ENCODE measurements at places on chromosomes 2 and 18.

DNA sequence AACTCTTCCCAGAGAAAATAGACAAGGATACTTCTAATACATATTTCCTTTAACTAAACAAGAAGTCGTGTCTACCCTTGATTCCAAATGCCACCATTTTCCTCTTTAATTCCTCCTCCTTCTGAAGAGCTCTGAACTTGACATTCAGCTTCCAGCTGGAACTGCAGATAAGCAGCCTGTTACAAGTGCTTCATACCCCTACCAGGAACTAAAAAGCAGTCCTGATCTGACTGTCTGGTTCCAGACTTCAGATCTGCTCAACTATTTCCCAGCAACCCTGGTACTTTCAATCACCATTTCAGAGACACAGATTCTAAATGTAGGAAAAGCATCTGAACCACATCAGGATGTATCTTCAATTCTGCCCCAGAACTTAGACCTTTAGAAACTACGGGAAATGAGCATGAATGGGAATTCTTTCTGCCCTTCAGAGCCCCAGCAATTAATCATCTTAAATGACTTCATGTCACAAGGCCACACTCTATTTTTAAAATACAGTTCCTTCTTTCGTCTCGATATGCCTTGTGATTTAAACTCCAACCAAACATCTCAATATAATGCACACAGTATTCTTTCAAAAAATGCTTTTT lies 159.5 kb downstream of the L3MBTL4 start:
- no peak for DNase-seq

- no peak for DNase-seq
Observed at GRCh38 chr18:8952174-8952573, 150.3 kb upstream of the NDUFV2 start.

- DNase-seq: no peak
Observed at GRCh38 chr2:174750923-174751441, 13.3 kb downstream of the CHRNA1 start.

GRCh38 chr18:61825386-61825785 lies 67.4 kb downstream of the RNF152 start:
- DNase-seq: no peak

DNA sequence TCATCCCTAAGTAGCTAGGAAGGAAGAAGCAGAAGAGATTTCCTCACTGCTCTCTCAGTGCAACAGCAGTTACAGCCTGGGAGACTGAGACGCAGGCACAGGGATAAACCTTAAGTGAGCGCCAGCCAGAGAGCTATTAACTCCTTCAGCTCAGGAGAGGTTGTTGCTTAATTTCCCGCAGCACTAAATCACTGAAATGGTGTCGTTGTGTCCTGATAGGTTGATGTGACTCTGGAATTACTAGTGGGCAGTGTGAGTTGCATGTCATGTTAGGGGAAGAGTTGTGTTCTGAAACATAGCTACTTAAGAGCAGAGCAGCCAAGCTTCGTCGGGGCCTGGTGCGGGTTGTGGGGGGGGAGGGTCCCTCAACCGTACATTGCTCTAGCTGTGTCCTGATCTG lies 225.8 kb downstream of the NAPG start:
- DNase-seq: no peak

DNA sequence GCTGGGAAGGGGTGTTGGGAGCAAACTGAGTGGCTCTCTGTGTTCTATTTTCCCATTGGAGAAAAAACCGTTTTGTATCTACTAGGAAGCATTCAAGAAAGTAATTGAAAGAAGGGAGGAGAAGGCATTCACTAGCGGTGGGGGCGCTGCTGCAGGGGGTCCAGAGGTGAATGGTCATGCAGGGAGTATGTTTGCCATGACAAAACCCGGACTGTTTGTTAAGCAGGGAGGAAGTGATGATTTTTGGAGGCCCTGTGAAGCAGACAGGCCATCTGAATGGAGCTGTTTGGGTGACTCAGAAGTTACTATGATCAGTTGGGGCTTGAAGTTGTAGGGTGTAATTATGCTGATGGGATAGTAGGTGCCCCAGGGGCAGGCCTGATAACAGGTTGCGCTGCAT lies 7.0 kb downstream of the TAF4B start:
- DNase-seq: no peak

DNA sequence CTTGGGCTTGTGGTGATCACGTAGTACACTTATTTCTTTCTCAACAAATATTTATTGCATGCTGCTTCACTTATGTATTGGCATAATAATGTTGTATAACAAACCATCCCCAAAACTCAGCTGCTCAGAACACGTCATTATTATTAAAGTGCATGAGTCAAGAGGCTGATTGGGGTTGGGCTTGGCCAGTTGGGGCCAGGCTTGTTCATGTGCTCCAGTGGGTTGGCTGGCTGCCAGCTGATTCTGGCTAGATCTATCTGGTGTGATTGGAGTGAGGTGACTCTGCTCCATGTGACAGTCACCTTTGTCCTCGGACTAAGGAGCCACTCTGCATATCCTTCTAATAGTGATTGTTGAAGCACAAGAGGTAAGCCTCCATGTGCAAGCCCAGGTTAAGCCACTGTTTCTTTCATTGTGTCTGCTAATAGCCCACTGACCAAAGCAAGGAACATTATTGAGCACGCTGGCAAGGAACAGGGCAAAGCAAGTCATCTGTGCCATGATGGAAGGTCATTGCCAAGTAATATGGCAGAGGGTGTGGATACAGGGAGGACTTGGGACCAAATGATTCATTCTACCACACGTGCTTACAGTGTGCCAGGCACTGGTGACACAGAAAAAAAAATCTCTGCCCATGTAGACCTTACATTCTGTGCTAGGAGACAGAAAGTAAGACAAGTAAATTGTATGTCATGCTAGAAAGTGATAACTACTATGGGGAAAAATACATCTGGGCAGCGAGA lies 63.3 kb upstream of the TMEM182 start:
- DNase-seq: no peak

- DNase-seq: no peak
Observed at GRCh38 chr2:118091140-118091478, 2.8 kb downstream of the INSIG2 start.

DNA sequence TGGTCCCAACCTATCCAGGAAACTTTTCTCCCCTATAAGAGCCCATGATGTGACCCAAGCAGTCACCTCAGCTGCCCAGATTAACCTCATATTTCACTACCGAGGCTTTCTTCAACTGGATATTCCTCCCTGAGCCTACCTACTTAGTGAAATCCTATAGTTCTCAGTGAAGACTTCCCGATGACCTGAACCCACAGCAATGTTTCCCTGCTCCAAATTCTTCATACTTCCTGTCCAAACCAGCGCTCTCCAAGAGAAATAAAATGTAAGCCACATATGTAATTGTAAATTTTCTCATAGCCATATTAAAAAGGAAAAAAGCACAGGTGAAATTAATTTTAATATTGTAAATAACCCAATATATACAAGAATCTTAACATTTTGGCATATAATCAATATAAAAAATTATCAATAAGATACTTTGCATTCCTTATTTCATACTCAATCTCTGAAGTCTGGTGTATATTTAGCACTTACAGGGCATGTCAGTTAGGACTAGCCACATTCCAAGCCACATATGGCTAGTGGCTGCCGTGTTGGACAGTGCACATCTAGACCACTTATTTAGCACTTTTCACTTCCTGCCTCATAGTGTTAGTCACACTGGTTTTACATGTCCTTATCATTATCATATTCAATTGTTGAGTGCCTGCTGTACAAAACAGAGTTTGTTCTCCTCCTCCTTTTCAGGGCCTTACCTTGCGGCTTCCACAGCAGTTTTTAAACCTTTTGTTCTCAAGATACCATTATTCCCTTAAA lies 1.9 kb upstream of the STAT4 start:
- no peak for DNase-seq

DNA sequence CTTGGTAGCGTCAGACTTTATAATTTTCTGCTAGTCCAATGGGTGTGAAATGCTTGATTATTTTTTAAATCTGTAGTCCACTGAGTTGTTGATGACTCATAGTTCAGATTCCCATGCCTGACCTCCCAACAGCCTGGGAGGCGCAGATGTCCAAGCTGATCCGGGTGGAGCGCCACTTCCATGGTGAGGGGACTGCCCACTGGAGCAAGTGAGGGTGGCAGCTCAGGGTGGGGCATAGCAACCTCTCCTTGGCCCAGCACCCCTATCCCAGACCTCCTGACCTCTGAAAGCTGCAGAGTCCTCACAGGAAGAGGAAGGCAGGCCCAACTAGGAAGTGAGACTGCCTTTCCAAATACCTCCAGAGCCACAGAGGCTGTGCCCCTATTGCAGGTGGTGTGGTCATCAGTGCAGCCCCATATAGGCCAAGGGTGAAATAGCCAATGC lies 4.4 kb downstream of the MAL start:
- no peak for DNase-seq

DNA sequence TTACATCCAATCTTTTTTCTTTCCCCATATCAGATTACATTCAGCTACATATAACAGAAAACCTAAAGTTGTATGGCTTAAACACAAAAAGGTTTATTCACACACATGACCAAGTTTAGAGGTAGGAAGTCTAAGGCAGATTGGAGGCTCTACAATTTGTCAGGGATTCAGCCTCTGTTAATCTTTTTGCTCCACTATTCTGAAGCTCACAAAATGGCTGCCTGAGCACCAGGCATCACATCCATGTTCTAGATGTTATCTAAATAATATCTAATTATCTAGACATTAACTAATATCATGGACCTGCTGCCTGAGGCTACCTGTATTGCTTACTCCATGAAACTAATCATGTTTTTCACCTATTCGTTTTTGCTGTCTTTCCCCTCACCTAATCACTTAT lies 23.7 kb upstream of the DSC2 start:
- DNase-seq: no peak

DNA sequence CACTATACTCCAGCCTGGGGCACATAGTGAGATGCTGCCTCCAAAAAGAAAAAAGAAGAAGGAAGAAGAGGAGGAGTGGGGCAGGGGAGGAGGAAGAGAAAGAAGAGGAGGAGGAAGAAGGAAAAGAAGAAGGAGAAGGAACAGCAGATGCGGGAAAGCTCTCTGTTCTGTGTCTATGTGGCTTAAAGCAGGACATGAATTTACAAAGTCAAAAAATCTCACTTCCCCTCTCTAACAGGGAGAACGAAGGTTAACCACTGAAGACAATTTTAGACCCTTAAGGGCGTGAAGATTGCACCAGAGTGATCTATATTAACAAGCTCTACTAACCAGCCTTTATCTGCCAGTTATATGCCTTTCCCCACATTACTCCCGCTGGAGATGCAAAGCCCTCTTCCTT lies 258.9 kb downstream of the METTL4 start:
- no peak for DNase-seq

- no peak for DNase-seq
Observed at GRCh38 chr2:108918156-108918874, 70.7 kb downstream of the EDAR start.

DNA sequence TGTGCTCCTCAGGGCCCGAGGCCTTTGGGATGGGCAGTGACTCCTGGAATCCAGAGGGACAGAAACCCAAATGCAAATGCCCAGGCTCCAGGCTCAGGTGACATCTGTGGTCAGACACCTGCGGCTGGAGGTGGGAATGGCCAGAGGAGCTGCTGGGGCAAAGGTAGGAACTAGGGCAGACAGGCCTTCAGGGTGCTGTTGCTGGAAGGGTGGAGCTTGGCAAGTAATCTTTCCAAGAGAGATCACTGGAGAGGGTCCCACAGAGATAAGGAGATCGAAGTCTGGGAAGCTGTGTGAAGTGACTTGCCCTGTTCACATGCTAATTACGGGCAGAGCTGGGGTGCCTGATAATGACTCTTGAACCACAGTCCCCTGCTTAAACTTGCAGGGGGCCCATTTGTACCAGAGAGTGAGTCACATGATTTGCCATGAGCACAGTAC lies 82.4 kb downstream of the ACAA2 start:
- DNase-seq: no peak

- DNase-seq: no peak
Observed at GRCh38 chr2:187180529-187180928, 267.5 kb downstream of the CALCRL start.

DNA sequence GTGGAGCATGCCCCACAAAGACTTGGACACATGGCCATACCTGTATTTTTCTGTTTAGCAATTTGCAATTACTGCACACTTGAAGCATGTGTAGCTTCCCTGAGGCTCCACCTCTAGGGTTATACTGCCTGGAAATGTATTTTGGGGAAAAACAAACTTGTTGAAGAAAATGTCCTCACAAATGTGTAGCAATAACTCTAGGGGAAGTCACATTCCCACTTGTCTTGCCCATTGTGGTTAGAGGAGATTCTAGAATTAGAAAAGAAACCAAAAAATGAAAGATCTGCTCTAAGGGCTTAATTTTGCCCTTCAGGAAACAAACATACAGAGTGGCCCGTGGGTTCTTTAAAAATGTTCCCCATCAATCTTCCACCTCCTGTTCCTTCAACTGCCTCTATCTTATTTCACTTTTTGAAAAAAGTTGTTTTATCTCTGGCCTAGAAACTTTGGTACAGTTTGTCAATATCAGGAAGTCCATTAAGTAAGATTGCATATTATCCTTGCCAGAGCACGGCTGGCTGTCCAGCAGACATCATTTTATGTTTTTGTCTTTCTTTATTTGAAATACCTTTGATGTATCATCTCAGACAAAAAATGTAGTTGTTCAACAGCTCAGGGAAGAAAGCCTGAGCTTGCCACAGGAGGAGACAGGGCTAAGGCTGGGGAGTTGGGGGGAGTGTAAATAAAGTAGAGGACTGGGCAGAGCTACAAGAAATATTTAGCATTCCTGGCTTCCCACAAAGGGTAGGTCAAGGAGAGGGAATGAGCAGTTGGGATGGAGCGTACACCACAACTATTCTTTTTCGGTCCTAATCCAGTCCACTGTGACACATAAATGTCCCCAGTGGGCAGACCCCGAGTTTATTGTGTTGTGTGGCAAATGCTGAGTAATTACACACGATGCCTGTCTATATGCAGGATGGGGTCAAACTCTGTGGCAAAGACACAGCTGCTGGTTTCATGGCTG lies 96.8 kb upstream of the CDC42EP3 start:
- DNase-seq: no peak

DNA sequence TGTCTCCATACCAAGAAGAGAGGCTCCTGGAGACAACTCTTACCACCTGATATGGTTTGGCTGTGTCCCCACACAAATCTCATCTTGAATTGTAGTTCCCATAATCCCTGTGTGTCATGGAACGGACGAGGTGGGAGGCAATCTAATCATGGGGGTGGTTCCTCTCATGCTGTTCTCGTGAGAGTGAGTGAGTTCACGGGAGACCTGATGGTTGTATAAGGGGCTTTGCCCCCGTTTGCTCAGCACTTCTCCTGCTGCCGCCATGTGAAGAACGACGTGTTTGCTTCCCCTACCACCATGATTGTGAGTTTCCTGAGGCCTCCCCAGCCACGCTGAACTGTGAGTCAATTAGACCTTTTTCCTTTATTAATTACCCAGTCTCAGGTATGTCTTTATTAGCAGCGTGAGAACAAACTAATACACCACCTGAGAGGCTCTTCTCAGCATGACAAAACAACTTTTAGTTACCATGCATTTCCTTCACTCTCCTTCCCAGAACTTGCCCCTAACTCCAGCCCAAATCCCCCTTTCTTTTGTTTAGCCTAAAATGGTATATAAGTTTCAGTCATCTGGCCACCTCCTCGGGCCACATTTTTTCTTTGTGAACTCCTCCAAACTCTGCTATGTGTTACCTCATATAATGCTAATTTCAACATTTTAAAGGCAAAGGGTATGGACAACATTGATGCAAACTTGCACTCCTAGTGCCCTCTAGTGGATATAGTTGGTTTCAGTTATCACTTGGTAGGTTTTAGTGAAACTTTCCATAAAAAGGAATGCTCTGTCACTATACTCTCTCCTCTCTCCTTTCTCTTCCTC lies 58.6 kb upstream of the SLC25A52 start:
- DNase-seq: no peak

GRCh38 chr2:120037995-120038541 lies 25.2 kb downstream of the EPB41L5 start:
- no peak for DNase-seq
